H9 (cell line): ENCODE measurements at places on chromosomes 1 and 21. TPM values are rescaled to one million over a fixed set of nuclear protein-coding genes. Genes with fewer than 3 reads are reported as not detected.

DNA sequence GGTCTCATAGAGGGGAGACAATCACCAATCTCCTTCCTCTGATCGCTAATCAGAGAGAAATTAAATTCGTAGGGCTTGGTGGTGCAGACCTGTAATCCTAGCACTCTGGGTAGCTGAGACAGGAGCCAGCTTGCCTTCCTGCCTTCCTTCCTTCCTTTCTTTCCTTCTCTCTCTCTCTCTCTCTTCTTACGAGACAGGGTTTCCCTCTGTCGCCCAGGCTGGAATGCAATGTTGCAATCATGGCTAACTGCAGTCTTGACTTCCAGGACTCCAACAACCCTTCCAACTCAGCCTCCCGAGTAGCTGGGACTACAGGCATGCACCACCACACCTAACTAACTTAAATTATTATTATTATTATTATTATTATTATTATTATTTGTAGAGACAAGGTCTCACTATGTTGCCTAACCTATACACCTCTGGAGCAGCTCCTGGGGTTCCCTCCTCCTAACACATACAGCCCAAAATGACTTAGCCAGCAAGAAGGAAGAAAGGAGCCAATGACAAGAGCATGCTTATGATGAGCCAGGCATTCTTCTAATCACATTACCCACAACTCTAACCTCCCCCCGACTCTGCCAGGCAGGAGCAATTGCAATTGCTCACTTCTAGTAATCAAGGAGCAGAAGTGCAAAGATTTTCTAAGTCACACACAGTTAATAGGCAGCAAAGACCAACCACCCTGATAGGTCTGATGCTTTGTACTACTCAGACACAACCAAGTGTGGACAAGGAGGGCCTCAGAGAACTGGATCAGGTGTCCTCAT lies 105.4 kb upstream of the F3 start:
- no peaks in the 10 kb centered on the region; the same call in 1 of the 2 replicates for H3K27me3 ChIP-seq
- H3K27ac ChIP-seq: no peak overlapping the region
- H3K36me3 ChIP-seq: no peaks in the 10 kb centered on the region
- peaks cover 4% of the 10 kb centered on the region; the same call in 1 of the 2 replicates for H3K4me1 ChIP-seq
- no peak overlapping the region for H3K4me3 ChIP-seq

The ADAMTS4 gene
- 7.0 and 9.1 TPM in 2 replicates for total RNA-seq

DNA sequence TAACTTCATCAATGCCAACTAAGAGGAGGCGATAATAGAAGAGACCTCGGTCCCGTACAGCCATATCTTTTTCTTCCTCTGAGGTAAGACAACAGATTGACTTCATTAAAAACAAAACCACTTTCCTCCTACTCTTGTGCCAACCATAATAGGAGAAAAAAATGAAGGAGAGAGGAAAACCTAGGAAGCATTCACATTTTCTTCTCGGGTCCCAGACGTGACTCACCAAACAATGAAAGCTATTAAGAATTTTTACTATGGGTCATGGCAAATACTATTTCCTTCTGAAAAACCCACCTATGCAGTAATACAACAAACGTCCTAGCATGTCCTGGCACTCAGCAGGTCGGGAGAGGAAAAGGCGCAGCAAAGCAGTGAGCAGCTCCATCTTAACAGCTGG lies 8.6 kb upstream of the BCL2L15 start:
- no peaks in the 10 kb centered on the region for H3K27me3 ChIP-seq
- no peak for DNase-seq
- 0 out of 3 replicates have a peak, but pooled peaks cover 2% of the 10 kb centered on the region for H3K36me3 ChIP-seq
- no peak overlapping the region for H3K4me3 ChIP-seq
- H3K4me1 ChIP-seq: no peaks in the 10 kb centered on the region

- no peak overlapping the region for H3K27ac ChIP-seq
- no peaks in the 10 kb centered on the region for H3K36me3 ChIP-seq
Measured at GRCh38 chr1:65471213-65471833, 50.9 kb downstream of the LEPR start.

- H3K36me3 ChIP-seq: peaks cover 4% of the 10 kb centered on the region; the same call in 2 of the 3 replicates
- no peak overlapping the region for H3K27ac ChIP-seq
- no peaks in the 10 kb centered on the region for H3K27me3 ChIP-seq
- no peak overlapping the region for H3K4me3 ChIP-seq
- DNase-seq: no peak
Measured at GRCh38 chr1:229666585-229666984, 40.5 kb downstream of the URB2 start.

The IL12RB2 gene
- total RNA-seq: 0.77 and 0.88 TPM in 2 replicates

DNA sequence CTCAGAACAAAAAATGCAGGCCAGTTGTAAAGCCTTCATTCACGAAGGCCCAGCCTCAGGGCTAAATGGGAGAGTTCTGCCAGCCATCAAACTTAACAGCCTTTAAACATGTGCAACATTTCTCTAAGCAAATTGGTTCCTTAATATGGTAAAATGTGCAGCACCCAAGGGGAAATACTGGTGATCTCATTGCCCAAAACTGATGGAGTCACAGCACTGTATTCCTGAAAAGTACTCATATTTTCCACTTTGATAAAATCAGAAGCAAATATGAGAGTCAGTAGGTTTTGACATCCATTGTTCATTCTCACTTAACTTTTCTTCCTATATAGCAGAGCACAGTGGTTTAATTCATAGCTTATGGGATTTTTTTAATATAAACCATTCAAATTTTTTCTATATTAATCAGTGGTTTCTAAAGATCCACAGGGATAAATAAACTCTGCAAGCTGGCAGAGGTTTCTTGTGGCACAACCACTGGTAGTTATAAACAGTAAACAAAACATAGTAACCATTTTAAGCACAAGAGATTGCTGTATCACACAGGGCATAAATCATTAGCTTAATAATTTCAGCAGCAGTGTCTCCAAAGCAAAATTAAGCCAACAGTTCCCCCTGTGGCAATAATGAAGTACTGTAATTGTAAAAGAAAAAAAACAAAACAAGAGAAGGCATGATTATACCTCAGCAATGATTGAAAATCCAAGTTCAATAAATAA lies 106.9 kb upstream of the LYPLAL1 start:
- no peak overlapping the region for H3K4me3 ChIP-seq
- H3K4me1 ChIP-seq: no peaks in the 10 kb centered on the region
- DNase-seq: no peak

GRCh38 chr21:26565546-26565945 lies 7.5 kb downstream of the CYYR1 start:
- H3K4me1 ChIP-seq: no peaks in the 10 kb centered on the region
- no peaks in the 10 kb centered on the region for H3K27me3 ChIP-seq
- DNase-seq: no peak
- no peak overlapping the region for H3K4me3 ChIP-seq

DNA sequence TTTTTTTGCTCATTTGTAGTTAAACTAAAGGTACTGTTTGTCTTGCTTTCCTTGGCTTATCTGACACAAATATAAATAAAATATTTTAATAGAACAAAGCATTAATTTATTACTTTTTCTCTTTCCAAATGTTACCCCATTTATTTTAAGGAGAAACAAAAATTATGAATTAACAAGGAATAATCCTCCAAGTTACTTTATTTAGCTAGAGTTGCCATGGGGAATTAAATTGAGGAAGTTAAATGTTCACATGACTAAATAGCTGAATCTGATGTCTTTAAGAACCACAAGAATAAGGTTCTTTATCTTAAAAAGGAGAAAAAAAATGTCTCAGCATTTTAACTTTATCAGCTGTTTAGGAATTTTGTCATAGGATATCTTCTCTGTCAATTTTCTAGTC lies 12.3 kb downstream of the ATG4C start:
- H3K27me3 ChIP-seq: no peaks in the 10 kb centered on the region
- H3K27ac ChIP-seq: no peak overlapping the region
- no peak overlapping the region for H3K4me3 ChIP-seq
- no peaks in the 10 kb centered on the region; the same call in 1 of the 2 replicates for H3K36me3 ChIP-seq
- DNase-seq: no peak

- H3K4me1 ChIP-seq: no peaks in the 10 kb centered on the region
- H3K4me3 ChIP-seq: no peak overlapping the region
- H3K27me3 ChIP-seq: no peaks in the 10 kb centered on the region
- H3K36me3 ChIP-seq: peaks cover 3% of the 10 kb centered on the region; the same call in 1 of the 2 replicates
Measured at GRCh38 chr21:38770660-38771059, 35.1 kb upstream of the ETS2 start.

DNA sequence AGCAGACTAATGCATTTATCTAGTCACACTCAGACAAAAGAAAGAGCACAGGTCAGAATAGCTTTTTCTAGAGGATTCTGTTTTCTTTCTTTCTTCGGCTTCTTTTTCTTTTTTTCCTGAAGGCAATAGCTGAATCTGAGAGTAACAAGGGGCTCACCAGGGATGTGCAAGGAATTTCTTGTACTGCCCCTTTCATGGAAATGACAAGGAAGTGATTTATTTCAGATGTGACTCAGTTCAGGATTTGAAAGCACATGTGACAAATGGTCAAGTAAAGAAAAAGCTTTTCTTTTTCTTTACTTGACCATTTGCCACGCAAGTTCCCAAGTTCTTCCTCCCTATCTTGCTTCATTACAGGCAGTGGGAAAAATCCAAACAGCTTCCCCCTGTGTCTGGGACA lies 202.0 kb downstream of the GABPA start:
- DNase-seq: no peak
- peaks cover 15% of the 10 kb centered on the region for H3K36me3 ChIP-seq
- no peaks in the 10 kb centered on the region for H3K27me3 ChIP-seq
- H3K4me1 ChIP-seq: peaks cover 2% of the 10 kb centered on the region; the same call in 1 of the 2 replicates
- H3K27ac ChIP-seq: no peak overlapping the region
- H3K4me3 ChIP-seq: no peak overlapping the region

The FCRL5 gene
- 0.98 and 1.1 TPM in 2 replicates for total RNA-seq

GRCh38 chr1:223258751-223259198 lies 105.2 kb downstream of the SUSD4 start:
- peaks cover 3% of the 10 kb centered on the region; the same call in 1 of the 2 replicates for H3K4me1 ChIP-seq
- no peak for DNase-seq
- no peaks in the 10 kb centered on the region for H3K27me3 ChIP-seq
- H3K36me3 ChIP-seq: no peaks in the 10 kb centered on the region

- no peaks in the 10 kb centered on the region for H3K27me3 ChIP-seq
- H3K27ac ChIP-seq: no peak overlapping the region
- peaks cover 12% of the 10 kb centered on the region for H3K36me3 ChIP-seq
- DNase-seq: peak; percentile 67
- H3K4me1 ChIP-seq: no peaks in the 10 kb centered on the region
Measured at GRCh38 chr1:52268372-52268771, 97.6 kb downstream of the CC2D1B start.

The LEFTY1 gene
- total RNA-seq: 102 and 107 TPM in 2 replicates

- H3K36me3 ChIP-seq: peaks cover 4% of the 10 kb centered on the region; the same call in 2 of the 3 replicates
- H3K4me3 ChIP-seq: no peak overlapping the region
- peaks cover 8% of the 10 kb centered on the region; the same call in 1 of the 2 replicates for H3K4me1 ChIP-seq
Measured at GRCh38 chr1:154619181-154619948, 11.4 kb upstream of the ADAR start.

DNA sequence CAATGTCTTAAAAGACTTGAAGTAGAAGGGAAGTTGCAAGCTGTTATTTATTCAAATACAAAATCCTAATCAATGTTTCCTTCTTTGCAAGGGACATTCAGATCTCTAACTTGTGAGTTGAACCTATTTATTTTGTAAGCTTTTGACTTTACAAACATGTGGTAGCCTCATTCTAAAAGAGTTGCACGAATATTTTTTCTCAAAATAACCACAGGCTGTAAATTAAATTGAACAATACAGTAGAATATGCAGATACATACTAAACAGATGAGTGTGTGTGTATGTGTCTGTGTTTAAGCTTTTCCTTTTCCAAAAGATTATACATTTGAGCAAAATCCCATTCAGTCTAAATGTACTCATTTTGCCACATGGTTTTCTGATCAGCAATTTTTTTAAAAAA lies 4.8 kb upstream of the DYNLT5 start:
- no peak overlapping the region for H3K27ac ChIP-seq
- H3K27me3 ChIP-seq: no peaks in the 10 kb centered on the region; the same call in 1 of the 2 replicates
- no peaks in the 10 kb centered on the region; the same call in 1 of the 2 replicates for H3K4me1 ChIP-seq
- H3K36me3 ChIP-seq: no peaks in the 10 kb centered on the region
- no peak overlapping the region for H3K4me3 ChIP-seq

The FLG2 gene
- not detected in 2 replicates for total RNA-seq

DNA sequence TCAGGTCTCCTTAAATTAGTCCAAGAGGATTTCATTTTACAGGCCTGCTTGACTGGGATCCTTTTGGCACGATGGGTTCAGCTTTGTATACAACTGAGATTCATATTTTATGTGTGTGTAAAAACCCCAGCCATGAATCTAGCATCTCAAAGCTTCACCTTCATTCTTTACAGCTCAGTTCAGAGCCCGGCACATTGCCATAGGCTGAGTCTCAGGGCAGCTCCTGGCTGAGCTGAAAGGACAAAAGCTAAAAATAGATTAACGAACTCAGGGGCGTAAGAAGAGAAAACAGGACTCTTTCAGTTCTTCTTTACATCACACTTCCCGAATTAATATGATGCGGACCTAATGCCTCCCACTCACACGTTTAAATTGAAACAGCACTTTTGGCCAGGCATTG lies 262.8 kb upstream of the PBX1 start:
- peaks cover 17% of the 10 kb centered on the region; the same call in 1 of the 2 replicates for H3K27me3 ChIP-seq
- H3K36me3 ChIP-seq: no peaks in the 10 kb centered on the region
- H3K4me3 ChIP-seq: no peak overlapping the region
- H3K4me1 ChIP-seq: no peaks in the 10 kb centered on the region

DNA sequence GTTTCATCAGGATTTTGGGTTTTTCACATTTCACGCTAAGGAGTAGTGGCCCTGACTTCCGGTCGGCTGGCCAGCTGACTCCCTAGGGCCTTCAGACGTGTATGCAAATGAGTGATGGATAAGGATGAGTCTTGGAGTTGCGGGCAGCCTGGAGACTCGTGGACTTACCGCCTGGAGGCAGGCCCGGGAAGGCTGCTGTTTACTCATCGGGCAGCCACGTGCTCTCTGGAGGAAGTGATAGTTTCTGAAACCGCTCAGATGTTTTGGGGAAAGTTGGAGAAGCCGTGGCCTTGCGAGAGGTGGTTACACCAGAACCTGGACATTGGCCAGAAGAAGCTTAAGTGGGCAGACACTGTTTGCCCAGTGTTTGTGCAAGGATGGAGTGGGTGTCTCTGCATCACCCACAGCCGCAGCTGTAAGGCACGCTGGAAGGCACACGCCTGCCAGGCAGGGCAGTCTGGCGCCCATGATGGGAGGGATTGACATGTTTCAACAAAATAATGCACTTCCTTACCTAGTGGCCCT lies 23.1 kb upstream of the TNFRSF1B start:
- H3K27me3 ChIP-seq: no peaks in the 10 kb centered on the region
- no peak overlapping the region for H3K27ac ChIP-seq
- no peaks in the 10 kb centered on the region for H3K36me3 ChIP-seq
- no peaks in the 10 kb centered on the region for H3K4me1 ChIP-seq

DNA sequence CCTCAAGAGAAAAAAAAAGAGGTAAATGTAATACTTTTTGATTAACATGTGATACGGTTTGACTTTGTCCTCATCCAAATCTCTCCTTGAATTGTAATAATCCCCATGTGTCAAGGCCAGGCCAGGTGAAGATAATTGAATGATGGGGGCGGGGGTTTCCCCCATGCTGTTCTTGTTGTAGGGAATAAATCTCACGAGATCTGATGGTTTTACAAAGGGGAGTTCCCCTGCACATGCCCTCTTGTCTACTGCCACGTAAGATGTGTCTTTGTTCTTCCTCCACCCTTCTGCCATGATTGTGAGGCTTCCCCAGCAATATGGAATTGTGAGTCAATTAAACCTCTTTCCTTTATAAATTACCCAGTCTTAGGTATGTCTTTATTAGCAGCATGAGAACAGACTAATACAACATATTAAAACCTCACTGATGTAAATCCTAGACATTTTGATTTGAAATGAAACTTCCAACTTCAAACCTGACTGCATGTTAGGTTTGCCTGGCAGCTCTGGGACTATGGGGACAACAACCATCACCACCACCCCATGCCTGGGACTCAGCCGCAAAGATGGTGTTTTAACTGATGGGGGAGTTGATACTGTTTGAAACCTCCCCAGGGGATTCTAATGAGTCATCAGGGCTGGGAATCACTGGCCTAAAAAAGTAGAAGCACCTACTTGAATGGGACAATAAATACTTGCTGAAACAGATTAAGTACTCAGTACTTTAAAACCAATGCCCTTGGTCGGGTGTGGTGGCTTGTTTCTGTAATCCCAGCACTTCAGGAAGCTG lies 32.8 kb upstream of the BACH1 start:
- no peaks in the 10 kb centered on the region for H3K27me3 ChIP-seq
- H3K4me3 ChIP-seq: no peak overlapping the region
- H3K27ac ChIP-seq: no peak overlapping the region
